CD4-positive, alpha-beta T cell treated with Interleukin-17A for 1 hour (primary cell): ENCODE measurements at places on chromosomes 12 and 14.

DNA sequence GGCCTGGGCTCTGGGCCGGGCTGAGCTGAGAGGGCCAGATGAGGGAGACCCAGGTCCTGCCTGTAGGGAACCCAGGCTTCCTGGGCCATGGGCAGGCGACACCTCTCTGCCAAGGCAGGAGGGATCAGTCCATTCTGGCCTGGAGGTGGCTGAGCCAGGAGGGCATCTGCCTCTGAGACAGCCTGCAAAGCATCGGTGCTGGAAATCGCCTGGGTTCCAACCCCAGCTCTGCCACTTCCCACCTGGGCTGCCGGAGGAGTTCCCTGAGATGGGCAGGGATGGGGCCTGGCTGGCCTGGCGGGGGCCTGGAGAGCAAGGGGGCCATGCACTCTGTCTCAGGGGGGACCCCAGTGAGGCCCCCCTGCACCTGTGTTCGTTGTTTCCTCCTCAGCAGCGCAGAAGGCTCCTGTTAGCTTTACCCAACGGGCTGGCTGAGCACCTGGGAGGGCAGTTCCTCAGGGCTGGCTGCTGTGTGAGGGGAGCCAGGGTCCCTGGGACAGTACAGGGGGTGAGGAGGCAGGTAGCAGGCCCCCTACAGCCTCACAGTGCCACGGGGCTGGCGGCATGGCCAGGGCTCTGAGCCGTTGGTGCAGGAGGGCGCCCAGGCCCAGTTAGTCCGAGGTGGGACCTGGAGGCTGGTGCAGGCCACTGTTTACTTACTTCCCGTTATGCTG is 50.5 kb downstream of the KIF26A start:
- no peak for DNase-seq

DNA sequence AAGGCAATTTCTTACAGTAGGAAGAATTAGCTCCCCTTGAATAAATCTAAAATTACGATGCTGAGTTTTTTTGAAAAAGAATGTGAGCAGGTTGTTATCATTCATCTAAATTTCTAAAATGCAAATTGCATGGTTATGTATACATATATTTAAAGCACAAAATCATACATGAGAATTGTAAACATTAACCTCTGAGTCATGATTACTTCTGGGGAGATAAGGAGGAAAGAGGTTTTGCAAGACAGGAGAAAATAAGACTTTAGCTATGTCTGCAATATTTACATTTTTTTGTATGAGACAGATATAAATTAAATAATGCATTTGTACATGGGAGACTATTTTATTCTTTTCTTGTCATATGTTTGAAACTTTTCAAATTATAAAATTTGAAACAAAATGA is 72.2 kb downstream of the TSPAN8 start:
- DNase-seq: no peak

- peak; percentile 24 for DNase-seq
Measured at GRCh38 chr12:111330800-111331752, 37.8 kb downstream of the PHETA1 start.

DNA sequence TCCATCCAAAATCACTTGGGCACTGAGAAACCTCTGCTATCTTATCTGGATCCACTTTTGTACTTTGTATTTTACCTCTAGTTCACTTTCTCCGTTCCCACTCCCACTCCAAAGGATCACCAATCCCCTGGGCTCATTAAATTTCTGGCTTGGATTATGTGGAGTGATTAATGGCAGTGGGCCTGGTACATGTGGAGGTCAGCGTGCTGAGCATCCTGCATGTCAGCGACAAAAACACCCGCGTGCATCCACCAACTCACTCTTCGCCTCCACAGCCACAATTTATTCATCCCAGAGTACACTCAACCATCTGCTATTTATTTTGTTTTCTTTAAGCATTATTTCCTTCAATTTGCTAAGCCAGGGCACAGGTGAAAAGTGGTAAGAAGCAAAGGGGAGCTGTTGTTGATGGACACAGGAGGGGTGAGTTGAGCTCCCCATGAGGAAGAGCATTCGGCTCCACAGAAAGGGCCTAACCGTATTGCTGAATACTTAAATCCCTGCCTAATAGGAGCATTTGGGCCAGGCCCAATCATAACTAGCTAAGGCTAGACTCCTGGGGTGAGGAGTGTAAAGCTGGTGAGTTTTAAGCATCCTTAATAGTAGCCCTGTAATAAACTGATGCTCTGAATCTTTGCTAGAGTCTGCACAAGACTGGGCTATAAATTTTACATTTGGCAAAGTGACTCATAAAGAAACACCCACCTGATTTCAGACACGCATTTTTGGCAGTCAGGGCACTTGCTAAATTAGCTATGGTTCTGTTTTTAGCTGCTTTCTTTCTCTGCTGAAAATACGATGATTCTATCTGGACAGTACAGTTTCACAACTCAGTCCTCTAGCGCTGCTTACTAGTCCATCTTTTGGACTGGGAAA is 137.8 kb downstream of the SLC25A21 start:
- no peak for DNase-seq

GRCh38 chr12:9813821-9814798 is 13.2 kb upstream of the KLRF1 start:
- peak; percentile 94 for DNase-seq

- no peak for DNase-seq
Measured at GRCh38 chr12:42486407-42486806, 103.1 kb downstream of the PRICKLE1 start.

DNA sequence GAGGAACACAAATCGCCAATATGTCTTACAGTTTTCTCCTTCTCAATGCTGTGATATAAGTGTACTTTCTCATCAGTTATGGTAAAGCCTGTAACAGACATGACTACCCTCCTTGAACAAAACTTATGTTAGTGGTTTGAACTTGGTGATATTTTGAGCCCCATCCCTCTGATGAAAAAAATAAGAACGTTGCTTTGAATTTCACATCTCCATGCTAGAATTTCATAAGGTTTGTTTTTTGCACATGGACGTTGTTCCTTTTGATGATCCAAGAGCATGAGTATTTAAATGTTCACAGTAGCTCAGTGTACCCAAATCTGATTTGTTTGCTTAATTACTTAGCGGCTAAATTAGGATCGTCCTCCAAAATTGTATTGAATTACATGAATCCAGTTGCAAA is at the start of gene SLC15A5:
TSS of gene SLC15A5 (minus strand) at position 101 of the 400 bp plus-strand sequence. CDS start at position 101, 0 bp downstream.
- no peak for DNase-seq

- no peak for DNase-seq
Measured at GRCh38 chr14:33414041-33414440, 475.4 kb downstream of the NPAS3 start.

- no peak for DNase-seq
Measured at GRCh38 chr12:1493781-1494565, 100.4 kb downstream of the FBXL14 start.

- DNase-seq: no peak
Measured at GRCh38 chr12:119915894-119916510, 38.9 kb upstream of the CIT start.

GRCh38 chr14:92951261-92951660 is 28.3 kb downstream of the CHGA start:
- DNase-seq: no peak

DNA sequence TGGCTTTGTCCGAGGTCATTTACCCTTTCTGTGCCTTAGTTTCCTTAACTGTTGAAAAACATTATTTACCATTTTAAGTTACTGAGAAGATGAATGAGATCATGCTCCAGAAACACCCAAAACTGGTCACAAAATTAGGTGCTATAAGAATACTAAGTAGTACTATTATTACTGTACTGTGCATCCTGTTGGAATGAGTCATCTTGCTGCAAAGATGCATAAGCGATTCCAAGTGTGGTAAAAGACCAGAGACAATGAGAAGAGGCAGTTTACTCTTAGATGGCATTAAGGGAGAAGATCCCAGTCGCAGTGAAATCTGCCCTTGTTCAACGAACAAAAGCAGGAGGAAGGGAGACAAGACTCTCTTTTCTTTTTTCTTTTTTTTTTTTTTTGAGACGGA is 4.2 kb upstream of the PLEKHA5 start:
- no peak for DNase-seq

DNA sequence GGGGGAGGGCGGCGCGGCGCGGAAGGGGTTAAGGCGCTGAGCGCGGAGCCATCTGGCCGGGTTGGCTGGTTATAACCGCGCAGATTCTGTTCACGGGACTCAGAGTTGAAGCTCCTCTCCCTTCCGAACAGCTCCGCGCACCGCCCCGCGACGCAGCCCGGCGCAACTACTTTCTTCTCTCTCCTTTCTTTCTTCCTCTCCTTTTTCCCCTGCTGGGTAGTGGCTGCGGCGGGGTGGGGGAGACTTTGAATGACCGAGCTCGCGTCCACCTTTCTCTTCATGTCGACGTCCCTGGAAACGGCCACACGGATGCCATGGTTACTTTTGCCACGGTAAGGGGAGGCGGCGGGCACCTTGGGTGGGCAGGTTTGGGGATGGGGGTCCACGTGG is at the start of gene NTF3:
TSS of gene NTF3 (plus strand) at position 98 of the 390 bp plus-strand sequence. CDS start at position 315, 217 bp downstream.
- no peak for DNase-seq

DNA sequence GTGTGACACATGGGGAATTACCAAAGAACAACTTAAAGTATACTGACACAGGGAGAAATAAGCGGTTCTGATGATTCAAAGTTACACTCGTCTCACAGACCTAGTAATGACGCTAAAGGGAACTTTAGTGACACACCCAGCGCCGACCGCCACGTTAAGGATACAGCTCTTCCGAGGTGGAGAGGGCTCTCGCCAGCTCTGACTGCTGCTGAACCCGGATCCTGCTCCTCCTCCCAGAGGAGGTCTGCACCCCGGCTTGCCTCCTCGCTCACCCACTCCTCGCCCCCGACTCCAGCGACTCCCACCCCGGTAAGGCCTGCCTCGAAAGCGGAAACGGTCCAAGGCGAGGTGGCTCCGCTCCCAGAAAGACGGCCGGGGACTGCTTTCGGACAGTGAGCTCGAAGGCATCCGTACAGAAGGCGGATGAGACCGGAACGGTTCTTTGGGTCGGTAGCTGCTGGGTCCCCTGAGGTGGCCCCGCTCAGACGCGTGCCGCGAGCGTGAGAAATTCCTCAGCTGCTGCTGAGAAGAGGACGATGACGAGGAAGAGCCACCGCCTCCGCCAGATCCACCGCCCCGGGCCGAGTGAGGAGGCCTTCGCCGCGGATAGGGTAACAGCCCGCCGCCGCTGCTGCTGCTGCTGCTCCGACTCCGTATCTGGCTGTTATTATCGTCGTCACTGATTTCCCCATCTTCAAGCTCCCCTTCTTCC is 643 bp downstream of the ZFC3H1 start:
- peak; percentile 80 for DNase-seq

DNA sequence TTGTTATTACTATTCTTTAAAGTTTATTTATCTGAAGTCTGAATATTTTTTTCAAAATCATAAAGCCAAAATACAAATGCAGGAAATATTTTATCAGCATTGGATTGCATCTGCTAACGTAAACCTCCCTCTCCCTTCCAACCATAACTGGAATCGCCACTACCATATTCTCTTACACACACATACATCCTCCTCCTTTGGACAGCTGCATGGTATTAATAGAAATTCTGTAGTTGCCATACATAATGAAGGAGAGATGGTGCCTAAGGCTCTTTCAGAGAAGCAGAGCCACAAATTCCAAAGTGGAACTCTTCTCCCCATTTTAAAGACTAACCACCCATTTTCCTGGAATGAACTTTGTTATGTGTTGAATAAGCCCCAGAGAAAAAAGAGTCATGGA is 352.7 kb downstream of the MDGA2 start:
- no peak for DNase-seq

DNA sequence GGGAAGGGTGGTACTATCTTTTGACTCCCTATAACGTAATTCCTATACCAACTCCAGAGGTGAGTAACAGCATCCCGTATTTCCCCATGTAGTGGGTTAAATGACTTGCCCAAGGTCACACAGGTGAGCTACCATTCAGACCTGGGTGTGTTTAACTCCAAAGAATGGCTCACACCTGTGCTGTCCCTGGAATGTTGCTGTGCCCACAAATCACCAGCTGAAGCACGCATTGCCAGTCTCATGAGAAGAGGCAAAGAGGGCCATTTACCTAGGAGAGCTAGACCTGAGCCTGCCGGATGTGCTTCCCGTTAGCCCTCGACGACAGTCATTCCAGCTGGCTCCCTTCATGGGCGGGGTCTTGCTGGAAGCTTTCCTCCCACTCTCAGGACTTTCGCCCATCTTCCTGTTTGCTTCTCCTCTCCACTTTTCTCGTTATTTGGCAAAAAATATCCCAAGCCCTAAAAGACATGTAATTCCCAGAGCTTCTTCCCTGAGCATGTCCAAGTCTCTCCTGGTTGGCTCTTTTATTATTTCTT is 106.6 kb upstream of the VASH1 start:
- DNase-seq: no peak

DNA sequence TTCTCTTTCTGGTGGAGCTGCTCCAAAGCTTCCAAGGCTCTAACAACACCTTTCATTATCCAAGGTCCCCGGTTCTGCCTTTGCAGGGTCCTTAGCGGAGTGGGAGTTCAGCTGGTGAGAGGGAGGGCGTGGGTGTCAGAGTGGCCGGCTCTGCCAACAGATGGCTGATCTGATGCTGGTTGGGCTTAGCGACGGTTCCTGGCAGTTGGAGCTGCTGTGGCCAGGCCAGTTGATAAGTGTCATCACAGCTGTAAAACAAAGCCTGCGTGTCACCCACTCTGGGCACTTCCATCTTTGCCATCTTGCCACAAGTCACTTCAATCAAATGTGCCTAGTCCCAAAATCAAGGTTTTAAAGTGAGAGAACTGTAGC is 36.3 kb downstream of the RIN3 start:
- no peak for DNase-seq

- no peak for DNase-seq
Measured at GRCh38 chr12:94851396-94852028, 152.0 kb downstream of the NDUFA12 start.

- DNase-seq: no peak
Measured at GRCh38 chr12:66587912-66588311, 91.0 kb downstream of the GRIP1 start.

DNA sequence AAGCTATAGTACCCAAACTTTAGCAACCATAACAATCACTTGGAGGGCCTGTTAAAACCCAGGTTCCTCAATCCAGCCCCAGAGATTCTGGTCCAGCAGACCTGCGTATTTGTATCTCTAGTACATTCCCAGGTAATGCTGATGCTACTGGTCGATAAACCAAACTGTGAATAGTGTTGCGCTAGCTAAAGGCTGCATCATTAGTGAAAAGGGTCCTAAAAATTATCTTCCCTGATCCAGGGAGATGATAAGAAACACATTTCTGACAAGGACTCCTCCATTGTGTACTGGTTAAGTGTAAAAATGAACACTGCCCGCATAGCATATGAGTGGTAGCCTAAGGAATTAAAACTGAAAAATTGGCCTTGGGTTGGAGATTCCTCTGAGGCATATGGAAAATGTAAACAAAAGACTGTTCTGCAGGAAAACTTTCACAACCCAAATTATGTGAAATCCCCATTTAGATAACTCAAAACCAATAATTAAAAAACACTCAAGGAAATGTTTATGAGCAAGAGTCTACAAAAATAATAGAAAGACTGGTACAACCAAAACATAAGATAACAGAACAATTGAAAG is 322.7 kb downstream of the CEP128 start:
- no peak for DNase-seq

GRCh38 chr12:51218607-51219161 is 822 bp upstream of the POU6F1 start:
- DNase-seq: no peak

GRCh38 chr14:85413836-85414526 is 116.0 kb upstream of the FLRT2 start:
- no peak for DNase-seq
